HAP-1 (cell line): ENCODE measurements at places on chromosomes 6 and 20.

DNA sequence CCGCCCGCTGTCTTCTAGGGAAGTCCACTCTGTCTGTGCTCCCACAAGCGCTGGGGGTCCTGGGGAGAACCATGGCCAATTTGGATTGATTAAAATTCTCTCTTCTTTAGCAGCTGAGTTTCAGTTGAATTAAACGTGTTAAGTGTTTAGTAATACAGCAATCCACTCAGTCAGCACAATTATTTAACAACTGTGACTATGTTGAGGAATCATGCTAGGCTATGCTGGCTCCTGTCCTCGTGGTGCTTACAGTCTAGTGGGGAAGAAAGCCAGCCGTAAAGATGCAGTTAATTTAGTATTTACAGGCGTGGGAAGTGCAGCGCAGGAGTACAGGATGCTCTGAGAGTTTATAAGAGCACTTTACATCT is 88.9 kb upstream of the FOXP4 start:
- no peak for DNase-seq

GRCh38 chr6:122154912-122155575 is 244.4 kb upstream of the HSF2 start:
- no peak for DNase-seq

DNA sequence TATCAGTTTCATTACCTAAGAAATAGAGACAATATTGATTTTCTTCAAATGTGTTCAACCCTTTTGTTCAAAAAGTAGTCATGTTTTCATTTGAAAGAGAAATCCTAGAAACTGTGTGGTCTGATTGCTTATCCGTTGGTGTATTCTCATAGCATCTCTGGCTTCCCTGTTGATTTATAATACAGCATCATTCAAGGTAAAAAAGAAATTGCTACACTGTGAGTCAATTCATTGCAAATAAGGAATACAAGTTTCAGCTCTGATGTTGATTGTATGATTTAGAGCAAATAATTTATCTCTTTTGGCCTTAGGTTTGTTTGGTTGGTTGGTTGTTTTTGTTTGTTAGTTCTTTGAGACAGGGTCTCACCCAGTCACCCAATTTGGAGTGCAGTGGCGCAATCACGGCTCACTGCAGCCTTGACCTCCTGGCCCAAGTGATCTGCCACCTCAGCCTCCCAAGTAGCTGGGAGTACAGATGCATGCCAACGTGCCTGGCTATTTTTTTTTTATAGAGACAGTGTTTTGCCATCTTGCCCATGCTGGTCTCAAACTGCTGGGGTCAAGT is 185.5 kb upstream of the TNFAIP3 start:
- DNase-seq: no peak

DNA sequence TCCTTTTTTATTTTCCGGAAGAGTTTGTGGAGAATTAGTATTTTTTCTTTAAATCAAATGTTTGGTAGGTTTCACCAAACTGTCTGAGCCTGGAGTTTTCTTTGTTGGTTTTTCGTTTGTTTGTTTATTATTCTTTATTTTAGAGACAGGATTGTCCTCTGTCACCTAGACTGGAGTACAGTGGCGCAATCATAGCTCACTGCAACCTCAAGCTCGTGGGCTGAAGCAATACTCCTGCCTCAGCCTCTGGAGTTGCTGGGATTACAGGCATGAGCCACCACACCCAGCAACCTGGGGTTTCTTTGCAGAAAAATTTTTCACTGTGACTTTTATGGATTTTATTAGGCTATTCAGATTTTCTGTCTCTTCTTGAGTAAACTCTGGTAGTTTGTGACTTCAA is 120.2 kb upstream of the LOC128125822 start:
- DNase-seq: no peak

GRCh38 chr20:62900052-62900691 is 26.1 kb downstream of the DIDO1 start:
- peak; percentile 83 for DNase-seq

DNA sequence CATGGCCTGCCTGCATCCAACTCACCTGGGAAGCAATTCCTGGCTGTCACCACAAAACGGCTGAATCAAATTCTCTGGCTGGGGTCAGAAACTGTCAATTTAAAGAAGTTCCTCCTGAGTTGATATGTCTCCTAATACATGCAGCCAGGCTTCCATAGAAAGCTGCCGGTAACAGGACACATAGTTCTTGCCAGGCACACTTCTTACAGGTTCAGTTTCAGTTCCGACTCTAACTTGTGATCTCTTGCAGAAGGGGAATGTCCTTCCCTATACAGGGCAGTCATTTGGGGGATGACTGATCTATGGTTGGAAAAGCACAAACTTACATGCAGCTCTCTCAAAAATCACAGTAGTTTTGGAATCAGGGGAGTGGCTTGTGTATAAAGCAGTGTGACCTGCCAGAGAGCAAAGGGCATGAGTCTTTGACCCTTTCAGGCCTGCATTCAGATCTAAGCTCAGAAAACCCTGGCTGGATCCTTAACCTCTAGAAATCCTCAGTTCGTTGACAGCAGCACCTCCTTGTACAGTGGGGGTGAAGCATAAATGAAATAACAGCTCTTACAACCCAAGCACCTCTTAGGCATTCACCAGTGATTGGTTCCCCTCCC is 195.6 kb downstream of the SCP2D1 start:
- DNase-seq: no peak

DNA sequence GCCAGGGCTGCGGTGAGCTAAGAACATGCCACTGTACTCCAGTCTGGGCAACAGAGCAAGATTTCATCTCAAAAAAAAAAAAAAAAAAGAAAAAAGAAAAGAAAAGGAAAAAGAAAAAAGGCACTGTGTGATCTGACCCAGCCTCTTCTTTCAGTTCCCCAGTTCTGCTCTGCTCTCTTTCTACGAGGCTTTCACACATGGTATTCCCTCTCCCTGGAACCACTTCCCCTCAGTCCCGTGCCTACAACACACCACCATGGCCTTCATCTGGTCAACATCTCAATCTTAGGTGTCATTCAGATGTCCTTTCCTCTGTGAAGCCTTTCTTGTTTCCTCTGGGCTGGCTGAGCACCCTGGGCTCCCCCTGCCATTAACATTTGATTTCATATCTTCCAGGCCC is 2.3 kb upstream of the DSN1 start:
- no peak for DNase-seq

GRCh38 chr6:157531169-157531985 is 150.4 kb downstream of the ZDHHC14 start:
- DNase-seq: no peak

- DNase-seq: no peak
Observed at GRCh38 chr6:158611541-158612370, 32.8 kb downstream of the DYNLT1 start.

DNA sequence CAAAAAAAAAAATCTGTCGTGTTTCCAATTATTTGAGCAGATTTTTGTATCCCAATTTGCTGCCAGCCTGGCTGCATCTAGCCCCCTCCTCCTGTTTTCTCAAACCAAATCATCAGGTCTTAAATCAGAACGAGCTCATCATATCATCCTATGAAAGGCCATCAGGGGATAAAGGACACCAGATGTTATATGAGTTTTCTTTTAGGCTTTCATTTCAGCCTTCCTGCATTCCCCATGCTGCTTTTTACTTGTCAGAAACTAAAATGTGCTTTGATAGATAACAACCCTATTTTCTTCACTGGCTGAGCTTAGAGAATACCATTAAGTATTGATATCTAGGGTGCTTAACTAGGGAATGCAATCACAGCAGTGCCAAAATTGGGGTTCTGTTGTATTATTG is 968.4 kb upstream of the SLC35B3 start:
- no peak for DNase-seq

GRCh38 chr6:162090734-162091133 is 636.8 kb downstream of the PRKN start:
- DNase-seq: no peak

- no peak for DNase-seq
Observed at GRCh38 chr6:4280707-4281106, 145.3 kb upstream of the ECI2 start.

GRCh38 chr6:125474061-125474460 is 172.3 kb upstream of the HDDC2 start:
- DNase-seq: peak; percentile 6

DNA sequence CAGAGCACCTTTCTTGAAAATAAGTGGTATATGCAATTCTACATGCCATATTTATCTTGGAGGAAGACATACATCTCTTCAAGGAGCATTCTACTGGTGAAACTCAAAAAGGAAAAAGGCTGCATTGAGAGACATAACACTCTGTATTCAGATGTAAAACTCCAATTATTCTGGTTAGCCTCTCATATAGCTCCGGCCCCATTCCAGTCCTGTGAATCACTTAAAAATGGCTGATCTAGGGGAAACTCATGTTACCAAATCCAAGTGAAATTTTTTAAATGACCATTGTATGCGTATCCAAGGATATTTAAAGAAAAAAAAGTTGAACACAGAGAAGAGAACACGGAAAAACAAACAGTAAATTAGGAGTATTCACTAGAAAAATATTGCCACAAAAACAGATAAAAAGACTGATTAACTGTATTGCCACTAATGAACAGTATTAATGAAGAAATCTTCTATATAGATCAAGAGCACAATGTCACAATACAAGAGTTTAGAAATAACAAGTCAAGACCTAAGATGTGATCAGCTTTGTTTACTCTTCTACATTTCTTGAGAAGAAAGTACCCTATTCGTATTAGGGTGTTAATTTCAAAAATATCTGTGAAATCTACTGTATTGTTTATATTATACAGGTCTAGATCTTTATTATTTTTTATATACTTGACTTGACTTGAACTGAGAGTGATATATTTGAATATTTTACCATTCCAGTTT is 124.5 kb upstream of the GJE1 start:
- no peak for DNase-seq

- DNase-seq: no peak
Observed at GRCh38 chr6:167528239-167528638, 203.4 kb downstream of the TTLL2 start.

DNA sequence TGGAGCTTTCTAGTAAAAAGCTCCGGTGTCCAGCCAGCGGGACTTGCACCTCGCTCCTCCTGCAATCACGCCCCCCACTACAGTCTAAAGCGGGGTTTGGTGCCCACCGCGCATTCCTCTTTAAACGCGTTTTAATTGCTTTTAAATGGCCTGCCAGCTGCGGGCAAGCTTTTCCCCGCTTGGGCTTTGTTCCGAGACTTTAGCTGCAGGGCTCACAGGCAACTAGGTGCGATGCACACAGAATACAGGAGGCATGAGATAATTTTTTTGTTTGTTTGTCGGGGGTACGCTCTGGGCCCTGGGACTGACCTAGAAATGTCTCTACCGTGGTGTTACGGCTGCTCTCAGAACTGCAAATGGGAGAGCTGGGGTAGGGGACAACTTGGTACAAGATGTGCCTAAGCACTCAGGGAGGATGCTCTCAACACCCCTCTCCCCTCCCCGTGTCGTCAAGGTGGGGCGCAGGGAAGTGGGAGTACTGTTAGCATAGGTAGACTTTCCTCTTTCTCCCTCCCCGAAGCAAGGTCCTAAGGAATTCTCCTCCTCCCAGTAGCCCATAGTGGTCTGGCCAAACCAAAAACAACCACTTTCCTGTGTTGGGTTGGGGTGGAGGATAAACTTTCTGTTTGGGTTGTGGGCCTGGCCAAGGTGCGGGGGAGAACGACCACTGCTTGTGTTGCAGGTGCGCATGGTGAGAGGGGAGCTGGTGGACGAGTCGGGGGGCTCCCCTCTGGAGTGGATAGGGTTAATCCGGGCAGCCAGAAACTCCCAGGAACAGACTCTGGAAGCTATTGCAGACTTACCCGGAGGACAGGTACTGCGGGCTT is 1.6 kb downstream of the PRDM13 start:
- no peak for DNase-seq

DNA sequence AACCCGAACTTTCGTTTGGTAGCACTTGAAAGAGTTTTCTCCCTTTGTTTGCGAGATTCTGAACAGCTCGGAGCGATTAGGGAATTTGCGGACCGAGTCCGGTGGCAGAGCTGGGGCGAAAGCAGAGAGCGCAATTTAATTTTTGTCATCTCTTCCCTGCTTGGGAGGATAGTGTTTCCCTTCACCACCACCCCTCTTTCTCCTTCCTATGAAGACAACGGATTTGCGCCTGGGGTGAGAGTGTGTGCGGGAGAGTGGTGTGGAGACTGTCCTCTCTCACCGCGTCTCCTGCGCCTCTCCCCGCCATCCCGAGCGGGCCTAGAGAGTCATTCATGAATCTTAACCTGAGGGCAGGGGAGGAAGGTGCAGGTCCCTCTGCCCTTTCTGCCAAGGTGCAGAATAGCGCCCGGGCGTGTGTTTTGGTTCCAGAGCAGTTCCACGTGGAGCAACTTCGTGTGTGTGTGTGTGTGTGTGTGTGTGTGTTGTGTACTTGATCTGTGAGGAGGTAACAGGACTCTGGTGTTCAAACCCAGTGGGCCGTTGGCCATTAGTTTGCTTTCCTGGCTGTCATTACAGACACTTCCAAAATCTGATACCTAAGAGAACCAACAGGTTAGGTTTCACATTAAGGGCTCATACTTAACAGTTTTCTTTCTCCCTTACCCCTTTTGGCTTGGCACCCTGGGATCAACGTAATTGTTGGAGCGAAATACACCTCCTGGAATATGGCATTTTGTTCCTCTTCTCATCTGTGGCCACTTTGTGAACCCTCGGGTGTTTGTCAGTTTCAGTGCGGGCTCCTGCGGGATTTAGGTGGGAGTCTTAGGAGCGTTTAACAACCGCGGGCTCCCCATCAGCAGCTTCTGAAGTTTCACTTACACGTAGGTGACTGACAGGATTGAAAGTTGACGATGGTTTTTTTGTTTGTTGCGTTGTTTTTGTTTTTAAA is 1.8 kb downstream of the EYA4 start:
- DNase-seq: no peak

DNA sequence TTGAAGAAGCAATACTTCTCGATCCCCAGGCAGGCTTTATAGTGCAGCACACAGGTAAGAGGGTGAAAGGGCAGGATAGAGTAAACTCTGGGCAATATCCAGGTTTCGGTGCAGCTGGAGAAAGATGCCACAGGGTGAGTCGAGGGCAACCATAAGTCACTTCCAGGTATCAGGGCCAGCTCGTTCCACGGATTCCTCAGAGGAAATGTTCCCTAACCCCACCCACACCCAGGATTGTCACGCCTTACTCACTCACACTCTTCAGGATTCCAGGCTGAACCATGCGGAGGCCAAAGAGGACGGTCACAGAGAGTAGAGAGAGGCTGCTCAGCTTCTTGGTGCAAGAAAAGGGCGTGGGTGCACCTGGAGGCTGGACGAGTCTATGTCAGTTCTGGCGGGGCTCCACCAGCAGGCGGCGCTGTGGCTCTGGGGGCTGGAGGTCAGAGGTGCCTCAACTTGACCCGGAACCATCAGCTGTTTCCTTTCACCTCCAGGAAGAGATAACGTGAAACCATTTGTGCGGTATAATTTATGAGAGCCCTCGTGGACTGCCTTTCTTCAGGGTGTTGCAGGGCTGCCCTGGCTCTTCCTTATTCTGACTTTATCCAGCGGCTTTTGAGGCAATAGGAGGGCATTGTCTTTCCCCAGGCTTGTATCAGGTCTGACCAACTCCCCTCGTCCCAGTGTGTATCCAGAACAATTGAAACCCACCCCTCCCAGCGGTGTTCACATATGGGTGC is 14.5 kb upstream of the WFDC12 start:
- DNase-seq: peak; percentile 5

DNA sequence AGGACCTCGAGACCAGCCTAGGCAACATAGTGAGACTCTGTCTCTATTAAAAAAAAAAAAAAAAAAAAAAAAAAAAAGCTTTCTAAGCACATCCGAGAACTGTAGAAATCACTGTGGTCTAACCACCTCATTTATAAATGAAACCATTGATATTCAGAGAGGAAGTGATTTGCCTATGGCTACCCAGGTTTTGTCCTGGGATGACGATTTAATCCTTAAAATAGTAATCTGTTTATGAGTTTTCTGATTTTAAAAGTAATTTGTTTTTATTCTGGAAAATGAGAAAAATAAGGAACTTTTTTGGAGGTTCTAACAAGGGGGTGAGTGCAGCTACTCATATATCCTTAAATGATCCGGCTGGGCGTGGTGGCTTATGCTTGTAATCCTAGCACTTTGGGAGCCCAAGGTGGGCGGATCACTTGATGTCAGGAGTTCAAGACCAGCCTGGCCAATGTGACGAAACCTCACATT is 6.5 kb upstream of the BTN3A2 start:
- DNase-seq: peak; percentile 36
